Left ventricle myocardium superior (tissue), 1 donor: ENCODE measurements at places on chromosomes 5 and 9. TPM values are rescaled to one million over a fixed set of nuclear protein-coding genes. Genes with fewer than 3 reads are reported as not detected.

Gene OGN
- 8.1 TPM for total RNA-seq

Gene CXXC5
- total RNA-seq: 75.7 TPM

Gene IGFBPL1
- total RNA-seq: not detected

Gene SMIM32
- not detected for total RNA-seq
